ENCODE measurements at places on chromosomes 7 and 10.

DNA sequence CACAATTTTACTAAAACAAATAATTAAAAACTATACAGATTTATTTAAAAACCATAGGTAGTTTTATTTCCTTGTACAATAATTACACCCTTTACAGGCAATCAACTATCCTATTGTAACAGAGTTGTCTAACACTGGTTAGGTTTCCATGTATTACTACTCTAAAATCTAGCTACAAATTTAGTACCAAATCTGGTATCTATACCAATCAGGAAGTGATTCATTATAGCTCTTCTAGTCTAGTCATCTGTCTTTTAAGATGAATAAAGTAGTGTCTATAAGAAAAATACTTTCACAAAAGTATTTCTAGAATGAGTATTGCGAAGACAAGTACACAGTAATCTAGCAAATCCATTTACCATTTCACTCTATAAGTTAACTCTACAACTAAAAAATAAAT is 16.9 kb downstream of the ZNF800 start:
- no peak for ATAC-seq

GRCh38 chr10:119061352-119061751 is 19.3 kb downstream of the EIF3A start:
- ATAC-seq, result no peak

DNA sequence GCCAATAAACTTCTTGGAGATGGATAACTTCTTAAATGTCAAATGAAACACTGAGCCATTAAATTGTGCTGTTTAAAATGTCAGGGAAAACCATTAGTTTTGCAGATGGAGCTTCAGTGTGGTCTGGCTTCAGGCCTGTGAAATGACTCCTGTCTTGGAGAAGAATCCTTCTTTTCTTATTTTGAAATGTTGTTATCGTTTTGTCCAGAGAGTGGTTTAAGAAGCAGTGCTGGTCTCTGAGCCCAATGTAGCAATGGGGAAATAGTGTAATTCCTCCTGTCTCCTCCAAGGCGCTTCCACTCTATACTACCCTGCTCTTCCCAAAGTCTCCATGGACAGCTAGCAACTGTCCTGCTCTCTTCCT is 177.6 kb downstream of the REEP3 start:
- no peak for ATAC-seq

GRCh38 chr10:74888962-74889661 is 62.7 kb downstream of the KAT6B start:
- ATAC-seq, result no peak

All from stimulated activated memory B cell treated with anti-CD40 and anti-IgM and Interleukin-4, amounts not matched to agents 10 μg/mL and 1 μg/mL and 100 μg/mL, for 72 hours (primary cell).